Spleen (tissue), 13 donors: ENCODE measurements at places on chromosomes 1 and 21.
A peak's percentile ranks its signal among the peaks of the same experiment; 100 is the strongest.

DNA sequence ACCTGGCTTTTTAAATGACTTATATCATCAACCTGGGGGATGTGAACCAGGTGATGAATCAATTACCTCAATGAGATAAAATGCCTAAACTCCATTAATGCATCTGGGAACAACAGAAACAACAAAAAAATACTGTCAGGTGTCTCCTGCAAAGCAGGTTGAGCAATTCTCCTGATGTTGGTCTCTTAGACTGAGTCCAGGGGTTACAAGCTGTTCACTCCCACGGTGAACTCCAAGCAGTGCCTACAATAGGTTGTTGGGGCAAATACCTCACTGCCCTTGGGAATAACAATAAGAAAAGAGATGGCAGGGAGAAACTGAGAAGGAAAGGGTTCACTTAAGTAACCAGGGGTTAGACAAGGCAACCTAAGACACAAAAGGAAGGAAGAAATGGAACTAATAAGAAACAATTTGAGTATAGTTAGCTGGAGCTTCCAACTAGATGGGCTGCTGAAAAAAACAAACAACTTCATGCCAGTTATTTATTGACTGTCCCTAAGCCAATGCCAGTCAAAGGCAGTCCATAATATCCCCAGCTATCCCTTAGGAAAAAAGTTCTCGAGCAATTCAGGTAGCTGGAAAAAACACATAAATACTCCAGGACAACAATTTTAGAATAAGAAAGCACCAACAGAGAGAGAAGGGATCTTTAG is 97.6 kb upstream of the MAGI3 start:
- no peak for DNase-seq

DNA sequence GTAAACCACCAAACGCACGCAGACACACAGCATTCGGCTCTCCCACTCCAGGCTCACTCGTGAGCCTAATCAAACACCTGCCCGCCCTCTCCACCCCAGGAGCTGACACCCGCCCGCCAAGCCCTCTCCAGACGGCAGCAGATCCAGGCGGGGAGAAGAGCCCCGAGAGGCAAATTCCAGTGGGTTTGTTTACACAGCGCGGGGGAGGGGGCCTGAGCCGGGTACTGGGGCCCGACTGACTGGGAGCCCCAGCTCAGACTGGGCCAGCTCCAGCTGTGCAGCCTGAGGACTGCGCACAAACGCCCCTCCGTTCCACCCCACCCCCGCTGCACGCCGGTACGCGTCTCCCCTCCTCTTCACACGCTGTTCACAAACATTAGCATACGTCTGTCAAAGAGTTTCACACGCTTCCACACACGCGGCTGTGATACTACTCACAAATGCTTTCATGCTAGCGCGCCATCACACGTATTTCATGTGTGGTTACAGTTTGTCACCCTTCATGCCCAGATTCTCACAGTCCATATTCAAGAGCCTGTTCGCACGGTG is 1.0 kb upstream of the EFNA1 start:
- DNase-seq, result no peak

GRCh38 chr1:25904943-25905679 is 1.1 kb downstream of the STMN1 start:
- peak; percentile 98 for DNase-seq

- DNase-seq, result no peak
Measured at GRCh38 chr1:76835203-76835602, 32.1 kb upstream of the ST6GALNAC5 start.

- DNase-seq, result no peak
Measured at GRCh38 chr1:36966242-36966641, 68.1 kb downstream of the GRIK3 start.

GRCh38 chr1:181992072-181992471 is 69.4 kb downstream of the ZNF648 start:
- DNase-seq, result no peak

DNA sequence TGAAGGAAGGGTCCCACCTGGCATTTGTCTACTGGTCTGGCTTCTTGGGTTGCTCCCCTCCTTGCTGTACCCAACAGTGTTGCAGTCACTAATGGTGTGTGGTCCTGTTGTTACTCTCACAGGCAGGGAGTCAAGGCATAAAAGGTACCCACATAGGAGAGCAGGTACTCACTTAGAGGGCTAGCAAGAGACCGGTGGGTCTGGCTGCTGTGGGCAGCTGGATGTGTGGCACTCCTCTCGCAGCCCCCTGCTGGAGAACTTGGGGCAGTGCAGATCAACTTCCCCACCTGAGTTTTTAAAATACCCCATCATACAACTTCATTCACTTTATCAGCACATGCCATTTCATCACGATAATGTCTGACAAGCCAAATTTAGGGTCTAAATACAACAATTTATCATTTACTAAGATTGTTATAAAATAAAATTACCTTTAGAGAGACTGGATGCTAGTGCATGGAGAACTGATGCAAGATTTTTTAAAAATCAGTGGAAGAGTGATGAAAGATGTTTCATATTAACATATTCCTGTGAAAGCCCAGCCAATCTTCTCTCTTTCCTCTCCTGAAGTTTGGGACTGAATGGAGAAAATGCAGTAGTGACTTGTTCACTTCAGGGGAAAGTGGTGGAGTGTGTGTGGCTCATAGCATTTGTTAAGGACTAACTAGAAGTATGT is 42.8 kb downstream of the ACP6 start:
- peak; percentile 86 for DNase-seq
